ENCODE measurements at places on chromosomes 13 and 19.

DNA sequence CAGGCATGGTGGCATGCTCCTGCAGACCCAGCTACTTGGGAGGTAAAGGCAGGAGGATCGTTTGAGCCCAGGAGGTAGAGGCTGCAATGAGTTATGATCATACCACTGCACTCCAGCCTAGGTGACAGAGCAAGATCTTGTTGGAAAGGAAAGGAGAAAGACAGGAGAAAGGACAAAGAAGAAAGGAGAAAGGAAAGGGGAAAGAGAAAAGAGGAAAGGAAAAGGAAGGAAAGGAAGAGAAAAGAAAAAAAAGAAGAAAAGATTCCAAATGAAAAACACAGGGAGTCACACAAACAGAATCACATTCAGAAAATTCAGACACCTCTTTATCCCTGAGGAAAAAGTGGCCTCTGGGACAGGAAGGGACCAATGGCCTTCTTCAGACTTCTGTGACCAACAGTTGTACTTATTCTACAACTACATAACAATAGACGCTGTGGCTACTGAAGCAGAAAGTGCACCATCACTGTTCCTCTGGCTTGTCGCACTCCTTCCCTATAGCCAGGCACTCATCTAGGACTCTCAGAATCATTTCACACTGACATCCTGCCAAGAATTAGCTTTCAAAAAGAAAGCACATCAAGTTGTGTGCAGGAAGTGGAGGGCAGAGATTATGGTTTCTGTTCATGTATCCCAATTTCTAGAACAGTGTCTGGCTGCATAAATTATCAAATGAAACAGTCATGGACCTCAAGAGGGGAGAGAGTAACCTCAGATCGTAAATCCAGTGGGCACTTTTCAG lies 5.9 kb downstream of the MTMR6 start:
- no peak for DNase-seq

GRCh38 chr13:76735641-76736040 lies 150.6 kb downstream of the KCTD12 start:
- DNase-seq = no peak

- no peak for DNase-seq
Observed at GRCh38 chr13:27476943-27477703, 26.8 kb upstream of the MTIF3 start.

GRCh38 chr19:4633140-4633967 lies 6.0 kb upstream of the TNFAIP8L1 start:
- DNase-seq = peak; percentile 71

GRCh38 chr19:45613926-45614725 lies 12.1 kb upstream of the GPR4 start:
- no peak for DNase-seq

DNA sequence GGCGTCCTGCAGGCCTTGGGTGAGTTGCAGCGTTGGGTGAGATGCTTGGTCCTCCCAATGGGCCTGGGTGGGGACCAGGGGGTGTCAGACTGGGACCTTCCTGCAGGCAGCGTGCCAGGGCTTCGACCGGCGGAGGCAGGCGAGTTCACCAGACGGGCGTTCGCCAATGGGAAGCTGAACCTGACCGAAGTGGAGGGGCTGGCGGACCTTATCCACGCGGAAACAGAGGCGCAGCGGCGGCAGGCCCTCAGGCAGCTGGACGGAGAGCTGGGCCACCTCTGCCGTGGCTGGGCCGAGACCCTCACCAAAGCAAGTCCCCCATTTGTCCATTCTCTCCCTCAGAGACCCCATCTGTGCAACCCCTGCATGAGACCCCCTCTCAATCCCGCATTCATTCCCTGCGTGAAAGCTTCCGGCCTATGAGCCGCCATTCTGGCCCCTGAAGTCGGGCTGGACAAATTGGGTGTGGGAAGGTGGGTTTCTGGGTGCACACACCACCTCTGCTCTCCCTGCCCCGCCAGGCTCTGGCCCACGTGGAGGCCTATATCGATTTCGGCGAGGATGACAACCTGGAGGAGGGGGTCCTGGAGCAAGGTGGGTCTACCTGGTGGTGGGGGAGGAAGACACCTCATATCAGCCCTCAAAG lies 1.2 kb downstream of the GTPBP3 start:
- no peak for DNase-seq

DNA sequence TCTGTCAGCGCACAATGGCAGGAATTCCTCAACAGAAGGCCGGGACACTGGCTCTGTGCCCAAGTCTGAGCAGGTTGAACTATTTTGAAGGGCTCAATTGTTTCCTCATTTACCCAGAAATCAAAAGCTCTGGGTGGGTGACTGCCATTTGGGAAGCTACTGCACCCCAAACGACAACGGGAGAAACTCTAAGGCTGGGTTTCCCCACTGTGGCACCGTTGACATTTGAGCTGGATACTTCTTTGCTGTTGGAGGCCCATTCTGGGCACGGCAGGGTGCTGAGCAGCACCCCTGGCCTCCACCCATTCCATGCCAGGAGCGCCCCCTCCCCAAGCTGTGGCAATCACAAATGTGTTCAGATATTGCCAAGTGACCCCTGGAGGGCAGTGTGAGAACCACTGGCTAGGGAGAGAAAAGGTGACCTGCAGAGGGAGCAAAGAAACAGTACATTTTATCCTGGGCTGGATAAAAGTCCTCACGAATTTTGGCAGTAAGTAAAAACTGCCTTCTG lies 62.5 kb downstream of the RFX2 start:
- peak; percentile 67 for DNase-seq

DNA sequence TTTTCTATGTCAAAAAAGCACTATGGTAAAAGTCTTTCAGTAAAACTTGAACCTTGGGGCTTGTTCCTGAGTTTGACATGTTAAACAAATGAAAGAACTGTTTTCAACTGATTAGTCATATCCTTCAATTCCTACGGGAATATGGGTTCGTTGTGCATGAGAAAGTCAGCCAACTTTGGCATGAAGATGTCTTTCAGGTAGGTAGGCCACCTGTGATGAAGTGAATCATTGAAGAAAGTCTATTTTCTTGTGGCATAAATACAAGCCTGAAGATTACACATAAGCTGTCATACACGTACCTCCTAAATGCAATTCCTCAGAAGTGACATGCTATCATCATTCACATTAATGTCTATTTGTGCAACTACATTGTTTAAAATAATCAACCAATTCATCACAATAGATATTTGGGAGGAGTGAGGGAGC lies 513.0 kb downstream of the IRS2 start:
- no peak for DNase-seq

DNA sequence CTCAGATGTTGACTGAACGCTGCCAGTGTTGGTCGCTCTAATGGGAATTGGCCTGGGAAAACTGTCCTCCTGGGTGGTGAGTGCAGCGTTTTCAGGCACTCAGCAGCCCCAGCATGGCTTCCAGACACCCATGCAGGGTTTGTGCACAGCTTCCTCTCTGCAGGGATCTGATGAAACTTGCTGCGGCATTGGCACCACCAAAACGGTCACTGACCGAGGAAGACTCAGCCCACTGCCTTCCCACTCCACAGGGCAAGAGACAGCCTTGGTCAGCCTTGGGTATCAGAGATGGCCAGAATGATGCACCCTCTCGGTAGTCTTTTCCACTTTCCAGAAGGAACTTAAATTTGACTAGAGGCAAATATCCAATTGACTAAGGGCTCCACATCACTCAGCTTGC lies 398.9 kb downstream of the IRS2 start:
- no peak for DNase-seq

GRCh38 chr19:50821248-50821612 lies 2.4 kb downstream of the KLK1 start:
- DNase-seq = no peak

DNA sequence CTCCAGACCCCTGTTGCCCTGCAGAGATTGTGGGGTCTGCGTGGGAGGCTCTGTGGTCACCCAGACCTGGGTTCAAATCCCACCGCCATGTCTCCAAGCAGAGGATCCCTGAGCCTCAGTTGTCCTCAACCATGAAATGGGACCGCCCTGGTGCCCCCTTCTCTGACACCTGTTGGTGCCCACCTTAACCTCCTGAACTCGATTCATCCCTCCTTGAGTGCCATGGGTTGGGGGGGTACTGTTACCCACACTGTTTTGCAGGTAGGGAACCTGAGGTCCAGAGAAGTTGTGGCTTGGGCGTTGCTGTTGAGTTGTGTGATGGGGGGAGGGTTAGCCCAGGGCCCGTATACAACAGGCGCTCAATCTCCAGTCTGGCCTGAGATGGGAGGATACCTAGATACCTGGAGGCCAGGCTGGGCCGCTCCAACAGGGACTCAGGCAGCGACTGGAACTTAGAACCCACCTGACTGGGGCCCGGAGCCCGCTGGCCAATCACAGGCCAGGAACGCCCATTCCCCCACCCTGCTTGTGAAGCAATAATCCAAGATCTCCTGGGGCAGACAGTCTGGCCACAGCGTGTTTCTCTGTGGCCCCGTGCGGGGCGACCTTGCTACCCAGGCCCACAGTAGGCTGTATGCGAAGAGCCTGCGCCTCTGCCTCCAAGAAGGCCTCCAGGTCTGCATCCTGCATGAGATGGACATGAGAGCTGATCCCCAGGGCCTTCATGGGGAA lies 2.8 kb downstream of the ARID3A start:
- no peak for DNase-seq

GRCh38 chr13:43804461-43805070 lies 17.8 kb upstream of the ENOX1 start:
- DNase-seq = peak; percentile 88

DNA sequence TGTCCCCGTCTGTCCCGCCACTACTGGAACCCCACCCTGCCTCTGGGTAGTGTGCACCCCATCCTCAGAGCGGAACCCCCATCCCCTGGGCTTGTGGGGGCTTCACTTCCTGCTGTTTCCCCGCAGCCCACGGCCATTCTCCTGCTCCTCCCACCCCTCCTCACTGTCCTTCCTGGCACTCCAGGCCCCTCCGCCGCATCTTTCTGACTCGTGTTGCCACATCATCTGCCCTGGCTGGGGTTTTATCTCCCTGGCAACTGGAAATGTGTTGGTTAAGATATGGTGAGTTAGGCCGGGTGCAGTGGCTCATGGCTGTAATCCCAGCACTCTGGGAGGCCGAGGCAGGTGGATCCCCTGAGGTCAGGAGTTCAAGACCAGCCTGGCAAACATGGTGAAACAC lies 37.3 kb downstream of the KDM4B start:
- no peak for DNase-seq

- no peak for DNase-seq
Observed at GRCh38 chr19:41784312-41784711, 12.1 kb upstream of the CEACAM3 start.

- DNase-seq = no peak
Observed at GRCh38 chr13:24627946-24628345, 52.3 kb upstream of the ATP12A start.

- peak; percentile 70 for DNase-seq
Observed at GRCh38 chr13:56457535-56458190, 683.1 kb upstream of the PRR20A start.

GRCh38 chr13:99398071-99398470 lies 90.9 kb upstream of the GPR183 start:
- no peak for DNase-seq

GRCh38 chr19:4144666-4145249 lies 8.7 kb upstream of the CREB3L3 start:
- DNase-seq = no peak

GRCh38 chr19:16324384-16325160 lies at the start of gene KLF2:
Gene KLF2, plus strand, starts transcription at chr19:16324826. Its CDS starts 98 bp downstream, at chr19:16324924.
- peak; percentile 98 for DNase-seq

- DNase-seq = no peak
Observed at GRCh38 chr13:107069108-107069776, 501.3 kb upstream of the ARGLU1 start.

DNA sequence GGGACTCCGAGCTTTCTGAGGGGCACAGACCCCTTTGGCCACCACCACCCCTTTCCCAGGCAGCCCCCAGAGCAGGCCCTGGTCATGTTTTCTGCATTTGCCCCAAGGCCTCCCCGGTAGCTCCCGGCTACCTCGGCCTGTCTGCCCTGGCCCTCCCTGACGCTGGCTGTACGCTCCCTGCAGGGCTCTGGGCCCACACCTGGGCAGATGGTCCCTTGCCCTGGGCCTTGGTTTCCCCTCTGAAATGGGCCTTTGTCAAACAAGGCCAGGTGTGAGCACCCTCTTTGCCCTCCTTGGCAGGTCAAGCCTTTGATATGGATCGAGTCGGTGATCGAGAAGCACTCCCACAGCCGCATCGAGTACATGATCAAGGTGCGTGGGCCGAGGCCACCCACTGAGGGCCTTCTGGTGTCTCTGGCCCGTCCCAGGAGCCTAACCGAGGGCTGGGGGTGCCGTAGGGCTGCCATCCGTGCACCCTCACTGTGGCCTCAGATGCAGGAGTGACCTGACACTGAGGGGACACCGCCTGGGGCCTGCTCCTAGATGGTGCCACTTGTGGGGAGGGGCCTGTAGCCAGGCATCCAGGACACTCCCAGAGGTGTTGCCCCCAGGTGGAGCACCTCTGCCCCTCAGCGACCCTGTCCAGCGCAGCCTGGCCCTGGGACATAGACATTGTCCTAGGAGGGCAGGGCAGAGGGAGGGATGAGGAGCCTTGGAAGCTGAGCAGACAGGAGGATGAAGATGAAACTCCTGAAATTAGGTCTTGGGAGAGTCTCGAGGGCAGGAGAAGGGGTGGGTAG lies 30.3 kb downstream of the AP1M1 start:
- DNase-seq = no peak

DNA sequence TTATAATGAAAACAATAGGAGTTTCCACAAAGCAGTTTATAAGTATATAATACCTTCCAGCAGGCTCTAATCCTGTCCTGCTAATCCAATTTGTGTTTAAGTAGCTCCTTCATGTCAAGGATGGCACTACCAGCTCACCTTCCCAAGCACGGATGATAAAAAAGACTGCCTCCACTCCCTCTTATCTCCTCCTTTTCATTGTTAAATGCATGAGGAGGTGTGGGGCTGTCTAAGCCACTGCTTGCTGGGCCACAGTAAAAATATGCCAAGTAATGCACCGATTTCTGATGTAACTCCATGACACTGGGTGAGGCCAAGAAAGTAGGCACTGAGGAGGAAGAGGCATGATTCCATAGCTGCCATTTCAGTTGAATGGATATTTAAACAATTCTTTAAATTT lies 193.1 kb downstream of the ZIC5 start:
- DNase-seq = no peak

DNA sequence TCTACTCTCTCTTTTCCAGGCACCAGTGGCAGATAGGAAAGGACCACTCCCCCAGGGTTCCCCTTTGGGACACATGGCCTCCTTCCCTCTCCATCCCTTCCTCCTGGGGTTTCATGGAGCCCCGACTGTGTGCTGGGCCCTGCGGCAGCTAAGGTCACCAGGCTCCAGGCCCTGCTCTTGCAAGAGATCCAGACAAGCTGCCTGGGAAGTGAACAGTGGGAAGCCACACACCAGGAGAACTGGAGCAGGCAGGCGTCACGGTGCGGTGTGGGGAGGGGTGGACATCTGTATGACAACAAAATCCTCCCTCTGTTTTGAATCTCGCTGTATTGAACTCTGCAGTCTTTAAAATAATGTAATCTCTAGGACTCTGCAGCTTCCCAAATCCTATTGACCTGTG lies 330.1 kb downstream of the UQCRFS1 start:
- DNase-seq = no peak

- DNase-seq = no peak
Observed at GRCh38 chr13:50918567-50918966, 9.0 kb downstream of the RNASEH2B start.

DNA sequence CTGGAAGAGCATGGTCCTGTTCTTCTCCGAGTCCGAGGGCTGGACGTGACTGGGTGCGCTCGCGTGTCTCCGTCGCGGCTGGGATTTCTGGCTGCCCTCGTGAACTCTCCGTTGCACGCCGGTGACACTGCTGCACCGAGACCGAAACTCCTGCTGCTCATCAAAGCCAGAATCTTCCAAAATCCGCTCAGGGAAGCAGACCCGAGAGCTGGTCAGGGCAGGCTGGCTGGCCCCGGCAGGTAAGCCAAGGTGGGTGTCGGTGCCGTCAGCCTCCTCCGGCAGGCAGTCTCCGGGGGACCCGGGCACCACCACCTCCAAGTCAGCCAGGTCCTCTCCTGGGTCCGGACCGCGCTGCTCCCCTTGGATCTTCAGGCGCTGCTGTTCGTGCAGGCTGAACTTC lies 119.9 kb downstream of the TBC1D4 start:
- DNase-seq = no peak

All from muscle of leg (tissue), 16 donors.